Bronchus fibroblast of lung (primary cell): ENCODE measurements at places on chromosomes 11 and 22. TPM values are rescaled to one million over a fixed set of nuclear protein-coding genes. Genes with fewer than 3 reads are reported as not detected.

CCDC188 gene
- total RNA-seq = 0.15 TPM in 1 of 2 replicates, not detected in the other

KCNK4 gene
- total RNA-seq = not detected in 2 replicates

P2RY6 gene
- total RNA-seq = 0.15 TPM in 1 of 2 replicates, not detected in the other

LDHAL6A gene
- total RNA-seq = 0.17 TPM in 1 of 2 replicates, not detected in the other

CEND1 gene
- total RNA-seq = 3.9 and 6.1 TPM in 2 replicates

TECTA gene
- total RNA-seq = under 0.01 and 0.17 TPM in 2 replicates

BACE1-AS gene
- 2.2 and 2.5 TPM in 2 replicates for total RNA-seq

OR8D4 gene
- total RNA-seq = not detected in 2 replicates

C2CD2L gene
- 6.1 and 7.9 TPM in 2 replicates for total RNA-seq

EIF3M gene
- total RNA-seq = 494 and 579 TPM in 2 replicates

SERGEF gene
- 15.3 and 16.0 TPM in 2 replicates for total RNA-seq

PUS3 gene
- 6.8 and 11.6 TPM in 2 replicates for total RNA-seq

SHANK3 gene
- 0.50 and 0.59 TPM in 2 replicates for total RNA-seq

HIC2 gene
- total RNA-seq = 1.7 and 2.1 TPM in 2 replicates

C11orf21 gene
- under 0.01 TPM in 1 of 2 replicates, not detected in the other for total RNA-seq
